Thymus (tissue), 14 donors: ENCODE measurements at places on chromosomes 7 and 10.
A peak's percentile ranks its signal among the peaks of the same experiment; 100 is the strongest.

GRCh38 chr10:24505759-24506158 is 217.9 kb downstream of the ARHGAP21 start:
- no peak for DNase-seq

DNA sequence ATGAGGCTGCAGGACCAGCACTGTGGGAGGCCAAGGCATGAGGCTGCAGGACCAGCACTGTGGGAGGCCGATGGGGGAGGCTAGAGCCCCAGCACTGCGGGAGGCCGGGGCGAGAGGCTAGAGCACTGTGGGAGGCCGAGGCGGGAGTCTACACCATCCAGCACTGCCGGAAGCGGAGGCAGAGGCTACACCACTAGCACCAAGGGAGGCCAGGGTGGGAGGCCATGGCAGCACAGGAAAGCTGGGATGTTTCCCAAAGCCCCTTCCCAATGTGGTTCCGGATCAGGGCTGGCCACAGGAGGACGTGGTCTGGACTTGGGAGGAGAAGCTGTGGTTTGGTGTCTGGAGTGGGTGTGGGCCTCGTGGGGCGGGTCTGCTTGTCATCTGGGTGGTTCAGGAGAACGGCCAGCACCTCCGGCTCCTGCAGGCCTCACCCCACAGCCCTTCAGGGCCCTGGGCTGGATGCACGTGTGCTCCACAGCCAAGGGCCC is 43.6 kb downstream of the PDGFA start:
- no peak for DNase-seq

DNA sequence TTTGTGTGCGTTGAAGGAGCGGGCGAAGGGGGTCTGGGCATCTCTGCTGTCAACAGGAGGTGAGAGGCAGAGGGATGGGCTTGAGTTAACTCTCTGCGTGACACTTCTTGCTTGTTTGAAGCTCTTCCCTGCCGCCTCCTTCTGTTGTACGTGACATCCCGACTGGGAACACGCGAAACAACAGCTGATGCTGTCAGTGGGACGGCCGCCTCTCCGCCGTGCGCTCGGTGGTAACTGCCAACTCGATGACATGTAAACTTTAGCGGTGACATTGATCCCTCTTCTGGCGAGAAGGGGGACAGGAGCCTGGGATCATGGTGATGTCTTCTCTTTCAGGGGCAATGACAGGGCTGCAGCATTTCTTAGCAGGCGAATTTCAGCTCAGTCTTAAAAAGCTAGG is 394.5 kb downstream of the TYW1 start:
- DNase-seq = no peak

GRCh38 chr10:23293145-23293724 is 51.4 kb downstream of the C10orf67 start:
- DNase-seq = no peak

DNA sequence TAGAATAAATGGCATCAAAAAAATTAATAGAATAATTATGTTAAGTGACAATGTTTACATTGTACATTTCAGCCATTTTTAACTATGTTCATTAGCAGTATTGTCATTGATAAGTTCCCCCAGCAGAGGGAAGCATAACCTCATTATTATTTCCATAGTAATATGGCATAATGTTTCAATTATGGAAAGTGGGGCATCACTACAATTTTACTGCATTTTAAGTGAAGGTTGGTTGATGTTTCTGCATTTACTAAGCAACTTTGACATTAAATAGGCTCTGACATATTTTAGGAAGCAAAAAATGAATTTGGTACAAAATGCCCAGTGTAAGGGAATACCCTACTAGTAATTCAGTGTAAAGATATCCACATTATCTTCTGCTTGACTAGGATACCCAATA is 218.3 kb downstream of the SEMA3A start:
- DNase-seq = peak; percentile 56

- DNase-seq = no peak
These were observed 13.5 kb upstream of the PCGF5 start for GRCh38 chr10:91206837-91207474.

GRCh38 chr7:45863715-45864114 is 9.2 kb downstream of the CCDC201 start:
- no peak for DNase-seq
